ENCODE measurements at places on chromosomes 11 and 22.

DNA sequence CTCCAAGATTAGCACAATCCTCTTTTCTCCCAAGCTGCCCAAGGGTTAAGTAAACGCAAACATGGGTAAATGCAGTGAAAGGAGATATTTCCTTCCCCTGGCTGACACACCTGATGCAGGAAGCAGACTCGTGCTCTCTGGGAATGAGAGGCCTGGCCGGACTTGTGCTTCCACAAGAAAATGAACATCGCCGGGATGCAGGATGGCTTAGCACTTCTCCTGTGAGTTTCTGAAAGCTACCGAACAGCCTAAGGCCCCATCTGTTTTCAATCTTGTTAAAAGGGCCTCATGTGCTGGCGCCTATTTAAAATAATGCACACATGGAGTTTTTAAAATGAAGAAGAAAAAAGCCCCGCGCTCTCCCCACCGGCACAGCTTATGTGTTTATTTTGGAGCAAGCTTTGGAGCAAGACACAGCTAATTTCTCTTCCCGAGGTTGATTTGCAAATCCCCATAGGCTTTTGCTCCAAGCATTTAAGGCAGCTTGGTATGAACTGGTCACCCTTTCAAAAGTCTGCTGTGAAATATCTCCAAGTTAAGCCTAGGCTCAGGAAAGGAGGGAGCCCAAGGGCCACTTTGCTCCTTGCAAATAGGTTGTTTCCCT, 100.9 kb downstream of the SYN3 start:
- DNase-seq, result no peak

DNA sequence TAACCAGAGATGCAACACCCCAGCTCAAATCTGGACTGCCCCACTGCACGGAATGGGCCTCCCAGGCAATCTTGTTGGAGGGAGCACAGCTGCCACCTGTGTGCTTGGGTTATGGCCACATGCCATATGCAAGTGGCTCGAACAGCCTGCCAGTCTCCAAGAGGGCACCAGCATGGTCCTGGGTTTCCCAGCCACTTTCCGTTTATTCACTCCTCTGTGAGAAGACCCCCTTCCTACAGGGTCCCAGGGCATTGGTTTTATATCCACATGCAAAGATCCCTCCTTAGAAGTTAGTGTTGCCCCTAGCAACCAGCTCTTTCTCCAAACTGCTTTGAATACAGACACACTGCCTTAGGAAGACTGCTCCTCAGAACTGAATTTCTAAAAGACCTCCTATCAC, 487.8 kb downstream of the BUD13 start:
- no peak for DNase-seq

DNA sequence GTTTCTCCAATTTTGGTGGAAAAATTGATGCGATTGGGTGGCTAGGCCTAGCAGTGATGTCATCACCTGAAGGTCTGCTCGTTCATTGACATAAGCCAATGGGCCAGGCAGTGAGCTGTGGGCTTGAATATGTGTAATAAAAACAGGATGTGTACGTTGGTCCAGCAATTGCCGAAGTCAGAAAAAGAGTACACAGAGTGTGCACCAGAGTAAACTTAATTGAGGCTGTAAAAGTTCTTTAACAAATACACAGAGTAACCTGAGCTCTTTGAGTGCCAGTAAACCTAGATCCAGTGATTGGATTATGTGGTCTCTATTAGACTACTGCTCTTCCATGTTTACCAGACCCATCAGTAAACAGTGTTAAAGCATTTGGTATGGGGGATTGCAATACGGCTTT, 13.0 kb upstream of the GLYATL1 start:
- DNase-seq, result no peak

GRCh38 chr22:30586414-30586813, 5.3 kb downstream of the PES1 start:
- no peak for DNase-seq

DNA sequence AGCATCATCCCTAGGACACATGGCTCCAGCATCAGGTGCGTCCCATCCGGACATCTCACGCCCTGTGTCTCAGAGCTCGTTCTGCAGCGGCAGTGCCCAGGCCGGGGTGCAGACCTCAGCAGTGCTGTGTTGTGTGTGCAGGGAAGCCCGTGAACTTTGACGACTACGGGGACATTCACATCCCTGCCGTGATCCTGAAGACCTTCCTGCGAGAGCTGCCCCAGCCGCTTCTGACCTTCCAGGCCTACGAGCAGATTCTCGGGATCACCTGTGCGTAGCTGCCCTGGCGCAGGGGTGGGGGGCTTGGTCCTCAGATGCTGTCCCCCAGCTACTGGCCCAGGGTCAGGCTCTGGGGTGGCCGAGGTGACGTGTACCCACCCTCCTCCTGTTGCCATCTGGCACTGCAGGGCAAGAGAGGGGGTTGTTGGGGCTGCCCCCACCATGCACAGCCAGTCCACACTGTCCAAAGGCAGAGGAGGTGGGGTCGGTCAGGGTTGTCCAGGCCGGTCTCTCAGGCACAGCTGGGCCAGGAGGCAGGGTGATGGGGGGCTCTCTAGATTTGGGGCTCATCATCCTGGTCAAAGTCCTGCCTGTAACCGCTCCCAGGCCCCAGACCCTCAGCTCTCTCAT, 96.5 kb downstream of the ARHGAP8 start:
- DNase-seq, result no peak

- DNase-seq, result no peak
These were observed 20.1 kb upstream of the PLAAT2 start for GRCh38 chr11:63583357-63583677.

Measured in glomerular endothelial cell (primary cell).